Glutamatergic neuron (in vitro differentiated cells): ENCODE measurements at places on chromosomes 2 and 18.

- DNase-seq, result no peak
Observed at GRCh38 chr2:130823886-130824491, 12.7 kb upstream of the ARHGEF4 start.

DNA sequence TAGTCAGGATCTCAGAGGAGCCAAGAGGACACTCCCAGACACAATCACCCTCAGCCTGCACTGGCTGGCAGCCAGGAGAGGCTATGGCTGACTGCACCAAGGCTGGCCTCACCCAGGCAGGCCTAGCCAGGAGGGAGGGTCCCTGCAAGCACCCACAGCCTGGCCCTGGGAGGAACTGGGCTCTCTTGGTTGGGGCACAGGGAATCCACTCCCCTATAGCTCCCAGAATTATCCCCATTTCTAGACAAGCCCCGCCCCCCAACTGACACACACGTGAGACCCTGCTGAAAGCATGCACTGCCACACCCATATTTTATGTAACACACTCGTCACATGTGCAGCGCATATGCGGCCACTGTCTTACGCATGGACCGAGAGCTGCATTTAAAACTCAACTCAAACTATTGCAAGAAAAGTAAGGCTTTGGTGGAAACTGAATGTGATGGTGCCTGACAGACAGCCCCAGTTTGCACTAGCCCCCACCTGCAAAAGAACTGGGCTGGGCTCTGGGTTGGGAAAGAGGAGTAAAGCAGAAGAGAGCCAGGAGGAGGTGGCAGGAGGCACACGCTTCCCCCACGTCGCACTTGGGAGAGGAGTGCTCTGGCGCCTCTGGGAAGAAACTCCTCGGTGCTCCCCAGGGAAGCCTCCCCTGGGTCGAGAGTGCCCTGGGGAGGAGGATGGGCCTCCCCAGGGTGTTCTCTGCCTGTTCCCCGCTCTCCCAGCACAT lies 28.9 kb upstream of the ARHGEF4 start:
- DNase-seq, result no peak

DNA sequence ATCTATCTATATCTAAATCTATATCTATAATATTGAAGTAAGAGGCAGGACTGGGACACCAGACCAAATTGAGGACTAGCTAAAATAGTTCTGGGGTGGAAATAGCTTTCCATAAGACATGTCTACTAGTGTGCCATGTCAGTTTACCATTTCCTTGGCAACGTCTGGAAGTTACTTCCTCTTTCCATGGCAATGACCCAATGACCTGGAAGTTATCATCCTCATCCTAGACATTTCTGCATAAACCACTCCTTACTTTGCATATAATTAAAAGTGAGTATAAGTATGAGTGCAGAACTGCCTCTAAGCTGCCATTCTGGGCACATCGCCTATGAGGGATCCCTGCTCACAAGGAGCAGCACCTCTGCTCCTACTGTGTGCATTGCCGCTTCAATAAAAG lies 734.0 kb upstream of the GCFC2 start:
- DNase-seq, result no peak

DNA sequence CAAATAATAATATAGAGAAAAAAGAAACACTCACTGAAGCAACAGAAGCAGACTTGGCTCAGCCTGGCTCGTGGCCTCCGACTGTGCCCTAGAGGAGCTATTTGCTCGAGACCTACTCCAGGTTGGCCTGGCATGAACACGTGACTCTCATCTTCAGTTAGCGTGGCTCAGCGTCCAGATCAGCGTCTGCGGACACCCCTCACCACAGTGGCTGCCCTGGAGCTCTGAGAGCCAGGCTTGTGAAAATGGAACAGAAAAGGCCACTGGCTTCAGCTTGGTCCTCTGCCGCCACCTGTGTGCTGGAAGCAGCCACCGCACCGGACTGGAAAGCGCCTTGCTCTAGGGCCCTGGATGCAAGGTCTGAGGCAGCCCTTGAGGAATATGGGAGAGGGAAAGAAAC lies 1184.0 kb upstream of the GYPC start:
- DNase-seq, result peak; percentile 74

GRCh38 chr2:4528246-4528645 lies 824.9 kb downstream of the DCDC2C start:
- DNase-seq, result no peak

GRCh38 chr2:85915606-85916303 lies 27.0 kb upstream of the ST3GAL5 start:
- no peak for DNase-seq

DNA sequence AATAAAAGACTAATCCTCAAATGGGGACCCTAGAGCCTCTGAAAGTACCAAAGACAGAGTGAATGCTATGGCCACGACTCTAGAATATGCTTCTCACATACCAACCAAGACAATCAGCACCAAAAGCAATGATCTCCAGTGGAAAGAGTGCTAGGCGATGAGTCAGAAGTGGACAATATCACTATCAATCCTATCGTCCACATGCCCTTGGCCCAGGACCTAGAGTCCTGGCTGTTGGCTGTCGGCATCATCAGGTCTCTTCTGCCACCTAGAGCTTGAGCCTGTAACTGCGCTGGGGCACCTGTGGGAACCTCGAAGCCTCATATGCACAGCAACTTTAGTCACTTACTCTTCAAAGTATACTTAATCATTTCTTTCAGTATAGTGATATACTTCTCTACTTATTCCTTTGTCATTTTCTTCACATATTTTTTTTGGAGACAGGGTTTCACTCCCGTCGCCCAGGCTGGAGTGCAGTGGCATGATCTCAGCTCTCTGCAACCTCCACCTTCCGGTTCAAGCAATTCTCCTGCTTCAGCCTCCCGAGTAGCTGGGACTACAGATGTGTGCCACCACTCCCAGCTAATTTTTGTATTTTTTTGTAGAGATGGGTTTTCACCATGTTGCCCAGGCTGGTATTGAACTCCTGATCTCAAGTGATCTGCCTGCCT lies 29.7 kb downstream of the NOL10 start:
- DNase-seq, result peak; percentile 78

DNA sequence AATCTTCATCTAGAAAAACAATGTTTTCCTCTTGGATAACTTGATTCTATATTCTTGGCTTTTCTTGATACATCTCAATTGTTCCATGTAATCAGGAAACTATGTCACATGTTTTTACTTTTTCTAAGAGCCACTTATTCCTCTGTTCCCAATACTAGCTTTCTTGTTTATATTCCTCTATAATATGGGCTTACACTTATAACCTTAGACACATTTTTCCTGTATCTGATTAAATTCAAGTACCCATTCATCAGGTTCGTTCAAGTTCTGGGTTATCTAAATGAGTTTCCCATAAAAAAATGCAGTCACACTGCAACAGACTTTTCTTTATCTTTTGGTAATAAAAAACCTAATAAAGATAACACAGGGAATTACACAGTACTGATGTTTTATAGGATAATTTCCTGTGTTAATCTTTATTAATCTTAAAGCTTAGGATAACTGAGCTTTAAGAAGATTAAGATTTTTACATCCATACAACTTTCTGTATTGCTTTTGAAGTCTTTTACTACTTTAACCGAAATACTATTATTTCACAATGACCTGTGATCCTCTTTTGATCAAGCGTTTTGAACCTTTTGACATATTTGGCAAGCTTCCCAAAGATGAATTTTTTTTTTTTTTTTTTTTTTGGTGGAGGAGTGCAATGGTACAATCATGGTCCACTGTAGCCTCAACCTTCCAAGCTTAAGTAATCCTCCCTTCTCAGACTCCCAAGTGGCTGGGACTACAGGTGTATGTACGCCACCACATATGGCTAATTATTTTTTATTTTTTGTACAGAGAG lies 44.3 kb upstream of the C2orf66 start:
- no peak for DNase-seq
